GM23248 (cell line): ENCODE measurements at places on chromosomes 4 and X.
A peak's percentile ranks its signal among the peaks of the same experiment; 100 is the strongest.

DNA sequence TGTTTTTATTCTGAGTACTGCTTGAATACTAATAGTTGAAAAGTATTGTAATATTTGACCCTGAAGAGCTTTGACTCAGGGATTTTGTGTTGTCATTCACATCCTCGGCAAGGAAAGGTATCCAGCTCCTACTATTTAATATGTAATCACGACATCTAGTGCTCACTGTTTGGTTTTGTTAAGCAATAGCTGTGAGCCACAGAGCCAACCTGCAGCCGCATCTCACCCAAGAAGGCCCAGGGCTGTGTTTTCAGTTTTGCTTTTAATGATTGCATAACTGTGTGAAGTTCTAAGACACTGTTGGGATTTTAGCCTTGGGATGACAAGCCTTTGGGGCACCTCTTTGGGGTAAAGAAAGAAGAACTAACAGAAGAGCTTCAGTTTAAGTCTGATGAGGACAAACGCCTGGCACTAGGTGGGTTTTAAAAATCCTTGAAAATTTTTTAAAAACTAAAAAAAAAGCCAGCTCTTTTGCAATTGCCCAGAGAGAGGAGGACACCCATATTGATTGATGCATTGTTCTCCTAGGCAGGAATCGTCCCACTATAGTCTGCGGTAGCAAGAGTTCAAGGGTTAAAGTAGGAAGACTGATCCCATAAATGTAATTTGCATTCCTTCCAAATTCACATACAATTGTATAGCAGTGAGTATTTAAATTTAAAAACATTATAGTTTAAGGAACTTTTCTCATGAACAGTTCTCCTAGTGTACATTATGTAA is 157.8 kb downstream of the RELL1 start:
- DNase-seq: peak; percentile 6

DNA sequence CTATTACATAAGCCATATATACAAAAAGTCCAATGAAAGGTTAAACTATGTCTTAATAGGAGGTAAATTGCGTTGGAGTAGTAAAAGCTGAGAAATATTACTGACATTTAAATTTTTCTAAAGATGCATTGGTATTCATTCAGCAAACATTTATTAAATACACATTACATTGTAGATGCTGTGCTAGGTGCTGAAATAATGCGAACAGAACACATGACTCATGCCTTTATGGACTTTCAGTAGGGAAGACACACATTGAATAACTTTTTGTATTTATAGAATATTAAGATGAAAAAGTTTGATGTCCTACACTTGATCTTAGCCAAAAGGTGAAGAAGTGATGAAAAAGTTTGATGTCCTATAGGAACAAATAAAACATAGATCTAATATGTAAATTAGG is 871.1 kb upstream of the SLIT2 start:
- DNase-seq: peak; percentile 50

- DNase-seq: no peak
Observed at GRCh38 chr4:164997941-164998340, 20.5 kb upstream of the TRIM61 start.

DNA sequence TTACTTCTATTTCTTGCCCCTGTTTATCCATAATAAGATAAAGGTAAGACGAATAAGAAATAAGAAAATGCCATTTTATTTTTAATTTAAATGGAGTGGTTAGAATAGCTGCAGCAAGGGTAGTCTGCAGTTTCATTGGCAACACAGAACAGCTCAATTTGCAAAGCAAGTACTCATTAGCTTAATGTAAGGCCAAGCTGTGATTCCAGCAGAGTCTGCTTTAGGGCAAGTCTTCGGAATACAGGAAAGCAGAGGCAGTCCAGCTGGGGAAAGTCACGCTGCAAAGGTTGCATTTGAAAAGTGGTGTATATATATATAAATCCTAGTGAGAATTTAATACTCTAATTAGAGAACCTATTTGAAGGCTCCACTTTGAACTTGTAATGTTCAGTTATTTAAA is 59.0 kb downstream of the ANXA10 start:
- DNase-seq: no peak

DNA sequence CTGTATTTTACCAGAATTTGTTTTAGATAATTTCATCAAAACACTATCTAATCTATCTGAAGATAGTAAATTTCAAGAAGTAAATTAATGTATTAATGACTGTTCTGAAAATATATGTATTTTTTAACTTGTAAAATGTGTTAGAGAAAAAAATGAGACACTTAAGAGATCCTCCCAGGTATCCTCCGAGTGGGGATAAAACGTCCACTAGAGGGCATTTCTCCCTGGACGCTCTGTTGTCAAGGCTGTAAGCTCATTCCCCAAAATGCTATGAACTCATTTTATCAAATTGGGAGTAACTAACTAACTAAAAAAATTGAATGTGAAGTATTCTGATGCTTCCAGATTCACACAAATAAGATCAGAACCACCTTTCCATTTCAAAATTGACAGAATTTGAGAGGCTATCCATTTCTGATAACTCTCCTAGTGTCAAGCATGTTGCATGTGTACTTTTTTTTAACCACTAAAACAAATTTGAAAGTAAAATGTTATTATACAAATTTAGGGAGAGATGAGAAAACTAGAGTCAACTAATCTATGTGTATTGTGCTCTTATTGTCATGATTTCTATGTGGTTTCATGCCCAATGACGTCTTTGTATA is 337.3 kb upstream of the HS3ST1 start:
- DNase-seq: peak; percentile 28

- DNase-seq: no peak
Observed at GRCh38 chr4:3219761-3220475, 29.0 kb upstream of the MSANTD1 start.

GRCh38 chr4:125639182-125639621 is 324.4 kb downstream of the FAT4 start:
- peak; percentile 48 for DNase-seq

DNA sequence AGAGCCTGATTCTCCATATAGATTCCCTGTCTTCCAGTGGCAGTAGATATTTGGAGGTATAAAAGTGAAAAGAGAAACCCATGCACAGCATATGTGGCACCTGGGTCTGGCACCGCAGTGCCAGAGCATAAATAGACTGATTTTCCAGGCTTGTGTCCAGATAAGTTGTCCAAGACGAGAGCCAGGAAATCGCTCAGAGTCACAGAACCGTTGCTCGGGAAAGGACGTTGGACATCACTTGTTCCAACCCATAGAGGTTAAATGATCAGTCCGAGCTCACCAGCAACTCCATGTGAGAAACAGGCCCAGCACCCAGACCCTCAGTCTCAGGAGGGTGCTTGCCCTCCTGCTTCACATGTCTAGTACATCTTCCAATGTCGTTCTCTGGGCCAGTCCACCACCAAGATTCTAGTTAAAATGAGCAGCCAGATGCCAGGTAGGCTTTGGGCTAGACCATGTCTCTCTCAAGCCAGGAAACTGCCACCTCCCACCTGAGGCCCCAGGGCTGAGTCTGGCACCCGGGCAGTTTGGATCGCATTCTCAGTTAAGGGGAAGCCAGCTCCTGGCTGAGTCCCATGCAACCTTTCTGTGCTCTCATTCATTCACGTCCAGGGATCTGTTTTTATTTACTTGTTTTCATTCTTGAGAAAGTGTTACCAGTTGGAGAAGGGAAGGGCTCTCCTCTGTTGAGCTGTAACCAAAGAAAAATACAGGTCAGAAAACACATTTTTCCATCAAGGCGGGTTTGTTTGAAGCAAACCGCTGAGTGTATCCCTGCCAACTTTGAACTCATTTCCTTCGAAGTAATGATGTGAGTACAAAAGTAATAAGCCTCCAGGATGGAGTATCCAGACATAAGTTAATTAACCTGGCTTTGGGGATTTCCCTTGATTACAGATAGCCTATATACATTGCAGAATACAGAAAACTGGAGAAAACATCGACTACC is 91.7 kb downstream of the PHOX2B start:
- no peak for DNase-seq

- DNase-seq: peak; percentile 32
Observed at GRCh38 chrX:118554511-118554910, 58.9 kb downstream of the DOCK11 start.

- DNase-seq: no peak
Observed at GRCh38 chr4:86271057-86271456, 88.8 kb downstream of the MAPK10 start.

- no peak for DNase-seq
Observed at GRCh38 chrX:78945186-78945912, at the start of gene P2RY10. P2RY10 (plus strand) TSS chrX:78945391; CDS start chrX:78960521, 15,130 bp downstream.

GRCh38 chr4:94995684-94996394 is 238.1 kb downstream of the BMPR1B start:
- peak; percentile 56 for DNase-seq

GRCh38 chr4:47974566-47974965 is 41.9 kb downstream of the CNGA1 start:
- DNase-seq: no peak

- no peak for DNase-seq
Observed at GRCh38 chr4:5878359-5878758, 14.5 kb downstream of the CRMP1 start.

DNA sequence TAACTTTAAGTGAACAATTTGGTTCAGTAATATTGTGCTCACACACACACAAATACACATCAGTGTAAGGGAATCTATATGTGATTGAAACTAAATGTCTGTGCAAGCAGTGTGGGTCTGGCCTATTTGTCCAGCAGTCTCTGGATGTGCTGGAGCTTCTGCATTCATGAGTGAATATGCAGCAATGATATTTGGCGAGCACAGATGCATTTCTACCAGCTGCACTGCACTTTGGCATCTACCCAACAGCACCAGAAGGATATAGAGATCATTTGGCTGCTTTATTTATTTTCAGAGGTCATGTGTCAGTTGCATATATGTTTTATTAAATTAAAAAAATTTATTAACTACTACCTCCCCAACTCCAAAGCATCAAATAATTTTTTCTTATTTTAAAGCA is 613.4 kb upstream of the NR3C2 start:
- no peak for DNase-seq

GRCh38 chr4:165826166-165826565 is 46.9 kb upstream of the TLL1 start:
- no peak for DNase-seq

GRCh38 chr4:150127757-150128156 is 49.5 kb downstream of the DCLK2 start:
- no peak for DNase-seq

- peak; percentile 74 for DNase-seq
Observed at GRCh38 chr4:147755561-147756295, 23.8 kb downstream of the ARHGAP10 start.

DNA sequence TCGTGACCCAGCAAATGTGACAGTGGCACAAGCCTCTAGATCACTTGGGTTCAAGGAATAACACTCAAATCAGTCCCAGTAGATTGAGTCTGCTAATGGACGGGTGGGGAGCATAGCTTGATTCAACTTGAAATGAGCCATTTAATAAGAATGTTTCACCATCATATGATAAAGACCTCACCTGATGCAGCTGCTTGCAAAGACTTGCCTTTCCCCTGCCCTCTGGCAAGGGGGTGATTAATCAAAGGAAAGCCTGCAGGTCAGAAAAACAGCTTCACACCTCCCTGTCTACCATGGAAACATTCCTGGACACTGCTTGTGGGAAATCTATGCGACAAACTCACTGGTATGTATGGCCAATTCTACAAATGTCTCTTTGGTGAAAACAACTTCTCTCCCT is 54.5 kb downstream of the CD99L2 start:
- DNase-seq: no peak

DNA sequence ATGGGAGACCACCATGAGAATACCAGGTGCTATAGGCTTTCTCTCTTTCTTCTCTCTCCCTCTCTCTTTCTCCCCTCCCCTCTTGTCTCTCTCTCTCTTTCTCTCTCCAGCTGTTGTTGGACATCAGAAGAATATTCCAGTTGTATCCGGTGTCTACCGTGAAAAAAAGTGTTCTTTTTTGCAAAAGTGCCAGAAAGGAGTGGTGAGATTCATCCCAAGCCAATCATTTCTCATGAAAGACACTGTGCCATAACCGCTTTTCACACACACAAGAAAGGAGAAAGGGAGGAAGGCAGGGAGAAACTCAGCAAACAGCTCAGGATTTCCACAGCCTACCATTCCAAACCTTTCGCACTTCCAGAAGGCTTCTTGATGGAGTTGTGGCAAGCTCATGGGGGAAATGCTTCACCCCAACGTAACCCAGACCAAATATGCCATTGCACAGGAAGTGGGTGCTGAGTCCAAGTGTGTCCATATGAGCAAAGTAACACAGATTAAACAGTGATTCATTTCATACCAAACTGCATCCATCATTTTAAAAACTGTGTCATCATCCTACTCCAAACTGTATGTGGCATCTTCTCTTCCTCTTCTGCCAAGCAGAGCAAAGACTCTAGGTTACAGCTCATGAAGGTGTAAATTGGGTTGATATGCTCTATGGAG is 224.0 kb downstream of the APBB2 start:
- DNase-seq: peak; percentile 93

GRCh38 chrX:118965395-118965794 is 9.0 kb upstream of the LONRF3 start:
- no peak for DNase-seq

- DNase-seq: no peak
Observed at GRCh38 chr4:26529479-26529878, 39.2 kb upstream of the CCKAR start.
